ENCODE measurements at places on chromosomes 12 and 14. TPM values are rescaled to one million over a fixed set of nuclear protein-coding genes. Genes with fewer than 3 reads are reported as not detected.
A peak's percentile ranks its signal among the peaks of the same experiment; 100 is the strongest.

Gene MMP19
- total RNA-seq, result 0.60 TPM

- no peak for ATAC-seq
Observed at GRCh38 chr12:102326982-102327381, 129.3 kb upstream of the PMCH start.

Gene SART3
- 25.7 TPM for total RNA-seq

DNA sequence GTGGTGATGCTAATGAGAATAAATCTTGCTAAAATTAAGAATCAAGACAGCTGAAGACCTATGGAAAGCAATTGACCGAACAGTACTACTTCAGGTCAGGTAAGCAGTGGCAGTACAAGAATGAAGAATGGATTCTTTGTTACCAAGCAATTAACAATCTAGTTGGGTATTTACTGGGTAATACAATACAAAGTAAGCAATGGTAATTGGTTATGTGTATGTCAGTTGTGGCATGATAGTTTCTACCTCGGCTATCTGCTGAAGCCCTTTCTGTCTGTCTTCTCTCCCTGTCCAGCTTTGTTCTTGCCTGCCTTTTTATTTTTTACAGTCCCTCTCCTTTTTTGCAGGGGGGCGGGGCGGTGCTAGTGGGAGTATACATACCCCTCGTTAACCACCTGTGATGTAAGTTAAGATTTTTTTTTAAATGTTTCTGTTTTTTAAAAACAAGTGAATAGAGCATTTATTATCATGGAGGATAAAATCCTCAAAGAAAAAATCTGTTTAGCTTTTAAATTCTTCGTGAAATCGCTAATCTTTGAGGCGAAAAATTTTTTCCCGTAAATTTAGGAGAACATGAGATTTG is 75.9 kb downstream of the RCOR1 start:
- ATAC-seq, result no peak

Gene HHIPL1
- 0.28 TPM for total RNA-seq

Gene IL26
- not detected for total RNA-seq

Gene SIX1
- total RNA-seq, result 0.12 TPM

- ATAC-seq, result no peak
Observed at GRCh38 chr12:123655420-123655819, 15.5 kb upstream of the TCTN2 start.

DNA sequence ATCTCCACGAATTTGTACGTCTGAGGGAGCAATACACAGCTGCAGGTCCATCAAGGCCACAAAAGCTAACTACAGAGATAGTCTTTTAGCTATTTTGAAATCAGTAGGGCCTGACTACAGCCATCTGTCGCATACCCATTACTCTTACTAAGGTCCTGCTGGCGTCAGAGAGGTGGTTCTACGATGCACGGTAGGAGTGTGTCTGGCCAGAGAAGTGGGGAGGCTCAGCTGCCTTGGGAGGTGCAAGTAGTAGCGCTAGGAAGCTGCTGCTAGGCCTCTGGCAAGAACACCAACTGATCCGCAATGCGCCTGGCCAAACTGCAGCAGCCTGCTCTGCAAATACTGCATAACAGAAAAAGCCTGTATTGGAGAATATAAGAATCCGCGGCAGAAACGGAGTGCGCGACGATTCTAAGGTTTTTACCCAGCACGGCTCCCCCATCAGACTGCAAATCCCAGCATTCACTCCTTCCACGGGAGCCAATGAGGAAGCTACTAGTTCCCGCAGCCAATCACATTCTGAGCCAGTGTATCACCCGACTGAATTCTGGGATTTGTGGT is 743 bp upstream of the CAND1 start:
- peak; percentile 91 for ATAC-seq

Gene METTL25
- total RNA-seq, result 7.3 TPM

Gene CRADD
- 22.5 TPM for total RNA-seq

DNA sequence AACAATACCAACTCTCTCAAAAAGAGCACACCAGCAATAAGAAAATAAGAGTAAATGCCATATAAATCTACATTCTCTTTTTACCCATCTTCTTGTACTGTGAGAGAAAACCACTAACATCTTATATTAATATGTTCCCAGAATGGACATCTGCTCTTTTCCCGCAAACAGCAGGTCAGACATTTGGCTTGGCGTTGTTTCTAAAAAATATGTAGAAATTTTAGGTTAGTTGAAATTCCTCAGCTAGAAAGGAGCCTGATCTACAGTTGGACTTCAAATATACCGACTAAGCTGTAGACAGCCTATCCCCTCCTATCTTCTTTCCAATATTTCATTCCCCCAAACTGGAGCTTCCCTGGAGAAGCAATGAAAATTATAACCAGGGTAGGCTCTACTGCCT is 88.7 kb downstream of the PPP2R5E start:
- ATAC-seq, result no peak

- no peak for ATAC-seq
Observed at GRCh38 chr14:96161636-96162035, 43.0 kb upstream of the BDKRB2 start.

DNA sequence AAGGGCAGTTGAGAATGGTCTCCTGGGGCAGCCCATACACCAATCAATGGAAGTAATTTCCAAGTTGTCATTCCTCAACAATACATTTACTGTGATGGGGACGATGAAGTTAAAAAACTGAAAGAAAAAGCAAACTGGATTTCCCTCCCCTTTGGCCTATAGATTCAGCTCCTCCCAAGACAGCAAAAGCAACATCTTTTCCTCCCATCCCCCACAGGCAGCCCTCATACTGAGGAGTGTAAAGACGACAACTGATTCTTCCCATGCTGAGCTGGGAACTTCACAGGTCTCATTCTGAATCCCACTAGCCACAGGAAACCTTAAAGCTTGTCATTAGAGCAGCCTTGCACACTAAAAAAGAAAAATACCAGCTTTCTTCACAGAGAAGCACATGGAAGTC is 48.5 kb downstream of the PITPNM2 start:
- no peak for ATAC-seq

GRCh38 chr12:119157528-119157927 is 21.2 kb upstream of the HSPB8 start:
- ATAC-seq, result no peak

DNA sequence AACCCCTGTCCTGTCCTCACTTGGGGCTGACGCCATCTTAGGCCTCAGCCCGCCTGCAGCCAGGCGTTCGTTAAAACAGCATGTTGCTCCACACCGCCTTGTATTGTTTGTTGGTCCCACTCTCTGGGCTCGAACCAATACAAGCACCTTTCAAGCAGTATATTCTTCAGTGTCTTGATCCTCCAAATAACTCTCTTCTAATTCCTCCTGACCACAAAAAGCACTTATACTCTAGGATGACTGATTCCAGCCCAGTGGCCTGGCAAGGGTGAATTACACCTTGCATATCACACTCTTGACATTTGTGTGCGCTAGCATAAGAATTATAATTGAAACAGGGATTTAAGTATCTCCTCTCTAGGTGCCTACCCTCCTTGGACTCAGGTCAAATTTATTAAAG is 7.1 kb downstream of the CCER1 start:
- no peak for ATAC-seq

Gene SLC25A21
- total RNA-seq, result 0.80 TPM

- no peak for ATAC-seq
Observed at GRCh38 chr14:69358233-69358963, 39.7 kb downstream of the ERH start.

GRCh38 chr12:45987340-45987727 is 3.0 kb downstream of the SCAF11 start:
- ATAC-seq, result no peak

DNA sequence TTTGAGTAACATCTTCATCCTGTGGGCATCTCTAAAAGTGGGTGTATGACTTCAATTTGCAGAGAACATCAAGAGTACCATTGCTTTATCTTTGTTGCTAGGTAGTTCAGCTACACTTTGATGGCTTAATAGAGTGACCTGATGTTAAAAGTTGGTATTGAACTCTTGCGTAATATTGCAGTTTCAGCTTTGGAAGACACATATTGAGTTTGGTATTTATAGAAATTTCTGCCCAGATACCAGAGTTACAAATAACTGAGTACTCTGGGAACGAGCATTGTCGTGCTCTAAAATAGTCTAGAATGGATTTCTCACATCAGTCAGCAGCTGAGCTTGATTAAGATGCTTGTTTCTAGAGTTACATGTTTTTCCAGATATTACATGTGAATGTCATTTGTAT is 24.8 kb upstream of the AKAP5 start:
- no peak for ATAC-seq

Gene HOTAIR
- total RNA-seq, result not detected

Gene ZFHX2
- 0.44 TPM for total RNA-seq

All from esophagus mucosa (tissue), 1 donor.